Activated CD4-positive, alpha-beta T cell treated with anti-CD3 and anti-CD28 coated beads for 24 hours (primary cell): ENCODE measurements at places on chromosomes 2 and 18.

DNA sequence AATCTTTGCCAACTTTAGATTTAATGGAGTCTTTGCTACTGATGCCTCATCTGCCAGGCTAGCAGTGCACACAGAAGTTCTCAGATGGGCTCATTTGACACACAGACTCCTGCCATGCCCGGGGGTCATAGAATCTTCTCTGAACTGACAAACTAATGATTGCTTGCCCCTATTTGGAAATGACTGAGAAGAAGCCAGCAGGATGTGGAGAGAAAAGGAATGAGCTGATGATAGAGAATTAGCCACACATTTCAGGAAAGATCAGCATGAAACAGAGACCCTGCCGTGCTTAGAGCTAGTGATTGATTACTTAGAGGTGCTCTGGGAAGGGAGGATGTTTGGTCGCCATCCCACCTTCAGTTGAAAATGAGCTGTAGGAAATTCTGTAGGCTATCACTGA, 178.5 kb downstream of the TPGS2 start:
- DNase-seq, result no peak

DNA sequence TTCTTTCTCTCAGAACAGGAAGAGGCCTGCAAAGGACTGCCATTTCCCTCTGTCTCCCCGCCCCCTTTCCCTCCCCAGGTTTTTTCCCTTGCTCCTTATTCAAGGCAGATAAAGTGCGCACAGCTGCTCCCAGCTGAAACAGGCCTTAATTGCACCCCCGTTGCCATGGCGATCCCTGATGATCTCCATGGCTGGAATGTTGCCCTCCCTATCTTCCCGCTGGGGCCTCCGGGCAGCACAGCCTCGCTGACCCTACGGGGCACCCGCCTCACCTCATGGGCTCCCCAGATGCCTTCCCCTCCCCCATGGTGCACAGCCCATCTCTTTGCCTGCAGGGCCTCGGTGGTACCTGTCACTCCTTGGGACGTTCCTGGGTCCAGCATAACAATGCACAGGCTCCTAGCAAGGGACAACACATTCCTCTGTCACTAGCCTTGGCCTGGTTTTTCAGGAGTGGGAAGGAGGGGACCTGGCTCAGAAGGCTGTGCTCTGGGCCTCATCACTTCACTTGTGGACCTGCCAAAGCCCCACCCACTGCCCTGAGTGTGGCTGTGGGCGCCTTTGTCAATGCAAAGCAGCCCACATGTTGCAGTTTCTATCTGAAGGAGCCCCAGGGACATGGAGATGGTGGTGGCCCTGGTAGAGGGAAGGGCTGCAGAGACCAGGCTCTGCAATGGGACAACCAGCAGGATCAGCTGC, 115.0 kb downstream of the CELF4 start:
- no peak for DNase-seq

DNA sequence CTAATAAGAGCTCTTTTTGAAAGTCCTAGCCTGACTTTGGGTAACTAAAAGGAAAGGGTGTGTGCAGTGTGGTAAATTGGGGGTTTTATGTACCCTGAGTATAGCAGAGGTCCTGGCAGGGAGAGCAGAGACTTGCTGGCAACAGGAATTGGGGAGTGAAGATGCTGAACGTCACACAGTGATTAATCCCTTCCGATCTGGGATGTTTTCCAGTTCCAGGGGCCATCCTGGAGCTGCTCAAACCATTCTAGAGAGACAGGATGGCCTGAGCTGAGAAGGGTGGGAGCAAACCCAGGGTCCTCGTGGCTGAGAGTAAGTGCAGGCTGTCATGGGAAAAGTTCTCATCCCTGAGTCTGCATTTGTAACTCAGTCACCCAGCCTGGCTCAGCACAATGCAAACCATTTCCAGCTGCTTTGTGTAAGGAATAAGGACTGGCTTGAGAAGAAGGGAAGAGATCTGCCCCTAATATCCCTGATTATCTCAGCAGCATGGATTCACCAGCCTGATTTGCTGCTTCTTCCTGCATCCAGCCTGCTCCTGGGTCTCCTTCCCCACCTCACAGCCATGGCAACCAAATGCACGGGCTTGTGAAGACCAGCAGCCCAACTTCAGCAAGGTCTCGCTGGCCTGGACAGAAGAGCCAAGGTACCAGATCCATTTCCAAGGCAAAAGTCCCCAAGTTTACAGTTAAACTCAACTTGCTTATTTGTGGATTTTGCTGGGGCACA, 47.1 kb upstream of the CELF4 start:
- no peak for DNase-seq

DNA sequence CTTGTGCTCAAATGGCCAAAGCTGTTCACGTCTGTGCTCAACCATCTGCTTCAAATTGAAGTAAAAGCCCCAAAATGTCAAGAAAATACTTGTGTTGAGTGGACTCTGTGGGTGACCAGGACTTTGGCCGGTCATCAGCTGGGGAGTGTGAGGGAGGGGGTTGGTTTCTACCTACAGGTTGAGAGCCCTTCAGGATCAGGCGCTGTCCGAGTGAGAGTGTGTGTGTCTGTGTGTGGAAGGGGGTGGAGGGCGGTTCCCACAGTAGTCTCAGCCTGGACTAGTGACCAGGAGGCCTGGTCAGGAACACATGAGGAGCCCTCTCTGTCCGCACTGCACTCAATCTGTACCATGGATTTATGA, 34.2 kb downstream of the ATOH8 start:
- DNase-seq, result no peak

DNA sequence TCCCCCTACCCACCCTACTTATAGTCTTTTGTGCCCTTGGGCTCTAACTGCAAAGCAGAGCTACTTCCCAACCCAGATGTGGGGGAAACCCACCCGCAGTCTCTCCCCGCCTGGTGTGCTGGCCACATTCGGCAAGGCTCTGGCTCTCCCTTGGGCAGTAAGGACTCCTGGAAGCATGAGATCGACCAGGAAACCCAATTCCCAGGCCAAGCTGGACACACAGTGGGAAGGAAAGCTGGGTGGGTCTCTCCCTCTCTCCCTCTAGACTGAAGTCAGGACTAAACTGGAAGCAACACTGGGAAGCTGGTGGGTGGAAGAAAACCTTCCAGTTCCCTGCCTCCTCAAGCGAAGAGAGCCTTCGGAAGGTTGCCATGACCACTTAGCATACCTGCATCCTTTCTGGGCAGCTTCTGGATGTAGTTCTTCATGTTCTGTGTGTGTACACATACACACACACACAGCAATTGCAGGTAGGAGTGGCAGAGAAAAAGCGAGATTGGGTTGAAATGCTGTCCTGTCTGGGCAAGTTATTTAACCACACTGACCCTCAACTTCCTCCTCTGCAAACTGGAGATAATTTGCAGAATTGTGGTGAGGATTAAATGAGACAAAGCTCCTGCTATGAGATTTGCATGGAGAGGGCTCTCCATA, 33.9 kb downstream of the ZBTB7C start:
- DNase-seq, result no peak

DNA sequence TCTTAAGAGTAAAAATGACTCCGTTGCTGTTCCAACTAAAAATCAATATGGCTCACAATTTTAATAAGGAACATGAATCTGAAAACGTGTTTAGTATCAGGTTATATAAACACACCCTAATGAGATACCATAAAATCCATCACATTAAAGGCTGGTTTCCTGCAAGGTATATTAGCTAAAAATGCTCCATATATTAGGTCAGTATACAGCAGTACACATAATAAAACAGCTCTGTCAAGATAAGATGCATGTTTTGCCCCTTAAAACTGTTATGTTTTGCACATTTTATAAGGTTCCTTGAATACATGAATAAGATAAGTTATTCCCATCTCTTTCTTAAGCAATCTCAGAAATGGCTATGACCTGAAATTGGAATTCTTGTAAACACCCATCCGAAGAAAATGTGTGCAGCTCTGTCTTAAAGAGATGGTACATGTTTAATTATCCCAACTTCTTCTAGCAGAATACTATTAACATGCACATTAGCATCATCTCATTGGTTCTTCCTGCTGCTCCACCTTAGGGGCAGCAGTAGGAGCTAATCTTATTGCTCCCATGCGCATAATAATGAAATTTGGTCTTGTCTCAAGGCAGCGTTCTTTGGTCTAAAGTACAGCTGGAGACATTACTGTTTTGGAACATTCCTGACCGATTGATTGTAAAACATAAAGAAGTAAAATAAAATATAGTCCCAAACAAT, 836.1 kb upstream of the FANCL start:
- DNase-seq, result no peak

DNA sequence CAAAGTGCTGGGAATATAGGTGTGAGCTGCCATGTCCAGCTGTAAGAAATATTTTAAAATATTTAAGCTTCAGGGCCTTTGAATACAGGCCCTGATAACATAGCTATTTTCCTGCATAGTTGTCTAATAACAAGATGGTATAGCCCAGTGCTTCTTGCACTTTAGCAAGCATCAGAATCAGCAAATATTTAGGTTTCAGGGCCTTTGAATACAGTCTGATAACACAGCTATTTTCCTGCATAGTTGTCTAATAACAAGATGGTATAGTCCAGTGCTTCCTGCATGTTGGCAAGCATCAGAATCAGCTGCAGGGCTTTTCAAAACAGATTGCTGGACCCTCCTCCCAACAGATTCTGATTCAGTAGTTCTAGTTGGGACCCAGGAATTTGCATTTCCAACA, 5.6 kb downstream of the GEMIN6 start:
- no peak for DNase-seq

- DNase-seq, result no peak
Measured at GRCh38 chr2:52345676-52346075, 1313.7 kb upstream of the NRXN1 start.

GRCh38 chr2:47270421-47270820, 115.3 kb upstream of the STPG4 start:
- DNase-seq, result no peak

DNA sequence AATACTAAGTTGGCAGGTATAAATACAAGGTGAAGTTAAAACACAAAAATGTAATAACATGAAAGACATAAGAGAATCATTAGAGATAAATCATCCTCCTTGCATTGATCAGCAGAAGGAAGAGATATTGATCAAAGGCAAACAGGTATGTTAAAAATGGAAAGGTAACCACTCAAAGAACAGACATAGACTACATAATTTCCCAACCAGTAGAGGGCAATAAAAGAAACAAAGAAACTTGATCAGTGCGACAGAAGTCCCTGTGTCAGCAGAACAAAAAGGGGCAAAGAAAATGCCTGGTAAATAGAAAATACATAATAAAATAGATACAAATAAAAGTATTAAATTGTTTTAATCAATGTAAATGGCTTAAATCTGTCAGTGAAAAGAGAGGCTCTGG, 53.6 kb downstream of the FAM228A start:
- DNase-seq, result no peak

DNA sequence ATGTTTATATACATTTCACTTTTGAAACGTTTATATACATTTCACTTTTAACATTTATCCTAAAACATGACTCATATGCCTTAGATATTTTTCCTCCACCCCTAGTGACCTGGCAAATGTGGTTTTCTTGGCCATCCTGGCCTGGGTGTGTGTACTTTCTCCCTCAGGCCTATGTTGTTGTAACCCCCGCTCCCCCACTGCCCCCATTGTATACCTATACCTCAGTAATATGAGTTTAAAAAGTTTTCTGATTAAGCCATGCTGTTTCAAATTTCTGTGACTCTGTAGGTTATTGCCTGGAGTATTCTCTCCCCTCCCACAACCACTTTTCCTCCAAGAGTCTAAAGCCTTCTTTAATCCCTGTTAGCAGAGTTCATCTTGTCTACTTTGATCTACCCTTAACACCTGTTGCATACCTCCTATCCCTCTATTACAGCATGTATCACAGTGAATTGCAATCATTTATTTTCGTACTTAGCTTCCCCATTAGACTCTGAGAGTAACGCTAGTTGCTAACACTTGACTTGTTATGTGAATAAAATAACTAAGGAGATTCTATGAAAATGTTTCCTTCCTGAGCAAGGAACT, 67.9 kb downstream of the LCLAT1 start:
- no peak for DNase-seq

DNA sequence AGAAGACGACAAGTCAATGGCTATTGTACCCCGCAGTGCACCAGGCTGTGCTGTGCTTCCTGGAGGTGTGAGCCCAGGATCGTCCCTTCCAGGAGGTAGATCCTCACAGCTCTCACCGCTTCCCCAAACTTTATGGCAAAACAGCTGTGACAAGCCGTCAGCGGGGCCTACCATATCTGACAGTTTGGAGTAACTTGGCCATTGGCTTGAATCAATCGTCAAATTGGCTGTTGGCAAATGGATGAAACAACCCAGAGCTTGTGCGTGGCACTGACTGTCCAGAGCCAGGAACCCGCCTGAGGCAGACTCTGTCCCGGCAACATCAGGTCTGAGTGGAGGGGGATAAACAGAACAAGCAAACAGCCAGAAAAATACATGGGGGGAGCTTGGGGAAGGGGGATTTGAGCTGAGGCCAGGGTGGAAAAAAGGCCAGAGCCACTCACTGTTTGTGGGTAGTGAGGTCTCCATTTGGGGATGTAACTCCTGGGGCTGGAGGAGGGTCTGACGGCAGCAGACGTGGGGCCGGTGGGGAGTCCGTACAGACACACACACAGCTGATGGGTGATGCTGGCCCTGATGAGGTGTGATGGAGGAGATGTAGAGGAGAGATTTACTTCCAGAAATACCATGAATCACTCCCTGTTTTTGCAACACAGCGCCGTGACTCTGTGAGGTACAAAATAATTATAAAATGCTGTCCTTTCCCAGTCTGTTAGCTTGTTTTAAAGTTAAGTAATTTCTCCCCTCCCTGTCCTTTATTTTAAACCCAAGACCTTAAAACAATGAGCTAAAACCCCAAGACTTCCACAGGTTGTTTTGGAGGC, 174.8 kb downstream of the TWIST2 start:
- no peak for DNase-seq
